Fibroblast of the aortic adventitia (primary cell): ENCODE measurements at places on chromosomes 6 and 20. TPM values are rescaled to one million over a fixed set of nuclear protein-coding genes. Genes with fewer than 3 reads are reported as not detected.

DNA sequence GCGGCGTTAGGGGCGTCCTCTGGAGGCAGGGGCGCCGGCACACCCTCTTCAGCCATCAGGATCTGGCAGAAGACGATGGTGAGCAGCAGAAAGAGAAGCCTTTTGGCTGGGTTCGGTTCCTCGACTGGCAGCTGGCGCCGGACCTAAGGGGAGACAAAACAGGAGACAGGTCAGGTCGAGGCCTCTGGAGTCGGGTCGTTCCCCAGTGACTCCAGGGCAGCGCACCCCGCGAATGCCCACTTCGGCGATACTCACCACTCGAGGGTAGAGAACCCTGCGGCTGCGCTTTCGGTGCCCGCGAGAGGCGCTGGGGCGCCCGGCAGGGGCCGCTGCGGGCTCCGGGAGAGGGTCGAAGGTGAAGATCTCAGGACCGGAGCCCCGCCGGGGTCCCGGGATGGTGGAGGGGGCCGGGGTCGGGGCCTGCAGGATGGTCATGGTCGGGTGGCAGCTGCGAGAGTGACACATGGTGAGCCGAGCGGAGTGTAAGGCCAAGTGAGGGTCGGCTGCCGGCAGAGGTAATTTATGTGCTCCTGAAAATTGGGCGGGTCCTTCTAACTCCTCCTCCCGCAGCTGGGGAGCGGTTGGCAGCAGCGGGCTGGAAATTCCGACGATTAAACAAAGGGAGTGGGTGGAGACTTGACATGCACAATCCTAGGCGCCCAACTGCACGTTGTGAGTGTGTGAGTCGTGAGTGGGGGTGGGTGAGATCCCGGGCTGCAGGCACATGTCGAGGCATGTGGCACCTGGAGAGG is at the start of gene IER3:
TSS of gene IER3 (minus strand) at position 494 of the 752 bp plus-strand sequence. CDS start at position 465, 29 bp downstream.
- peak; percentile 94 for DNase-seq

Gene NNAT
- total RNA-seq, result 0.36 and 2.8 TPM in 2 replicates

Gene PACSIN1
- total RNA-seq, result not detected in 2 replicates

Gene RAET1L
- total RNA-seq, result not detected in 2 replicates

GRCh38 chr20:21465799-21466198 is 48.1 kb downstream of the NKX2-2 start:
- no peak for DNase-seq

Gene TP53TG5
- 0.09 TPM in 1 of 2 replicates, not detected in the other for total RNA-seq

- peak; percentile 53 for DNase-seq
Observed at GRCh38 chr6:40719671-40720374, 132.7 kb upstream of the LRFN2 start.

Gene METTL24
- 0.09 and 0.16 TPM in 2 replicates for total RNA-seq

DNA sequence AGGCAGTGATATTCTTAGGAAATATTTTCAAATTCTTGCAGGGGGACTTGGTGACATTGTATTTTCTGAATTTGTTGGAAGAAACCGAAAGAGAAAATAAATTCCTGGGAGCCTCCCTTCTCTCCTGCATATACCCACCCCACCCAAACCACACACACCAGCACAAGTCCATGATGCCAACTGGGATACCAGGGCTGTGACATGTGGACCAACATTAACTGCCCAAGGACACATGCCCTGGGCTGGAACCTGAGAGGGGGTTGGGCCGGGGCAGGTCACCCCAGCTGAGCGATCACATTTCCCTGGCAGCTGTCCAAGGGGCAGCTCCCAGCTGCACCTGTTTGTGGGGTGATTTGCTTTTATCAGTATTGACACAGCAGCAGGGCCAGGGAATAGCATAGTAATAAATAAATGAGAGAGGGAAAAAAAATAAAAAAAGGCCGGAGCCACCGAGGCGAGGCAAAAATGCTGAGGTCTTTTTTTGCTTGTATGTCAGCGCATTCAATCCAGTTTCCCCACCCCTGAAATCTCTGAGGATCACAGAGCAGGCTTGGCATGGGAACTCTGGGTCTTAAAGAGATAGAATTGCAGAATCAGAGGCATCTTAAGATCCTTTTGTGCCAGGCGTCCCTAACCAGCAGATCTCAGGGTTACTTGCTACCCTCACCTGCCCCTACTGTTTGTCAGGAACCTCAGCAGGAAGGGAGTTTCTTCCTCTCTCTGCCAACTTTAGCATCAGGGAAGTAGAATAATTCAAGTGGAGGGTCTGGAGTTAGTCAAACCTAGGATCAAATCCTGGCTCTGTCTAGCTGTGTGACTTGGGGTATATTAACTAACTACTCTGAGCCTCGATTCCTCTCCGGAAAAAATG is 66.5 kb upstream of the PIM1 start:
- DNase-seq, result peak; percentile 50

GRCh38 chr6:99761711-99762110 is 155.1 kb downstream of the PRDM13 start:
- DNase-seq, result no peak

DNA sequence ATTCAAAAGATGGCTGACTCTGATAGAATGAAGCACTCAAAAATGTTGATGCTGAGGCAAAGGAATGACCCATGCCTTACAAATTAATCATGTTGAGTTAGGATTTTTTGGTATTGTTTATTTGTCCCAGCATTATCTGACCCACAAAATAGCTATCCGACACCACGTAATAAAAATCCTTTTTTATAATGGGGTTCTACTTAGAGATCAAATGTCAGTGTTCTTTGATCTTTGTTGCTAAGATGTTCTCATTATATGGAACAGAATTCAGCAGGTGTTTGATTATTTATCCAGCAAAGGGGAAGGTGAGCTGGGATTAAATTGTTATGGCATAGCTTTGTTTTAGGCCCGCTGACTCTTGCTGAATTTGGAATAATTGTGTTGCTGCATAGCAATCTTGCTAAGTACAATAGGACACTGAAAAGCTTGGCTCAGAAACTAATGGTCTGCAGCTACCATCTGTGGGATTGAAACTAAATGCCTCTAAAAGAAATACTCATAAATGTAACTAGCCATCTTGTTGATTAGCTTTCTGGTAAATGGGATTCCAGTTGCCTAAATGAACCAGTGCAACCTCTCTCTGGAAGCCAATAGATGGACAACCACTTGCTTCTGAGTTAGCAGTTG is 180.2 kb upstream of the HDAC2 start:
- DNase-seq, result no peak

GRCh38 chr6:49336514-49337131 is 126.4 kb downstream of the MMUT start:
- peak; percentile 89 for DNase-seq

Gene SIRPA
- 12.2 and 18.3 TPM in 2 replicates for total RNA-seq

- DNase-seq, result no peak
Observed at GRCh38 chr6:122809001-122809400, 19.9 kb downstream of the SMPDL3A start.

Gene SAMD3
- total RNA-seq, result 9.1 and 33.9 TPM in 2 replicates

DNA sequence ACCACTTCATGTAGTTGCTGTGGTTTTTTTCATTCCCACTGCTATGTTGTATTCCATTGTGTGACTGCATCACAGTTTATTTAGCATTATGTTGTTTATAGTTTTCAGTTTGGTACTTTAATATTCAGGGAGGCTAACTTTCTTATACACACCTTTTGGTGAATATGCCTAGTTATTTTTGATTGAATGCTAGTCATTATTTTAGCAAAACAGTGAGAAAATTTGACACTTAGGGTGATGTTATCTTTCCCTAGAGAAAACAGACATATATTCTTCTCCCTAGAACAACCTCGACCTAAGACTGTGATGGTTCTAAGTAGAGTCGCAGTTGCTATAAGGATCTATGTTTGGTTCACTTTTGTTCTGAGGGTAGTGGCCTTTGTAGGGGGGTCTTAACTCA is 120.8 kb upstream of the B3GAT2 start:
- no peak for DNase-seq

- DNase-seq, result no peak
Observed at GRCh38 chr20:33672426-33673113, 1.7 kb downstream of the NECAB3 start.

- no peak for DNase-seq
Observed at GRCh38 chr20:46691196-46691595, 2.0 kb upstream of the TP53RK start.

Gene RBPJL
- not detected in 2 replicates for total RNA-seq

Gene TUBB2B
- total RNA-seq, result 0.25 and 2.9 TPM in 2 replicates

Gene ZNF334
- 0.63 and 14.0 TPM in 2 replicates for total RNA-seq

DNA sequence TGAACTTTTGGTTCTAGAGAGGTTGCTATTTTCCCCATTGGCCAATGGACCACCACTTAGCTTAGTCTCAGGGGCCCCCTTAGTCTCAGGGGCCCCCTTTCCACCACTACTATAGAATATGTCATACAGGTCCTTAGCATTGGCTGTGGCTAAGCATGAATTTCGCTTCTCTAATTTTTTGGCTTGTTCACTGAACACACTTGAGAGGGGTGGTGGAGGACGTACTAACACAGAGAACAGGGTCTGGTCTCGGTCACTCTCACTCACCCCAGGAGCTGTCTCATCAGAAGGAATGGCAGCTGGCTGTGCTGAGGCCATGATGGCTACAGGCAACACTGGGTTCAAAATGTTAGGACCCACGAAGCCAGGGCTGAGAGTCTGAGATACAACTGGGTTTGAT is 30.3 kb downstream of the ZNF318 start:
- DNase-seq, result no peak
